ENCODE measurements at places on chromosomes 16 and 17.

- no peak for DNase-seq
These were observed 103.4 kb downstream of the ZNF778 start for GRCh38 chr16:89320782-89321501.

- no peak for DNase-seq
These were observed 46.9 kb upstream of the BAHCC1 start for GRCh38 chr17:81348097-81349055.

DNA sequence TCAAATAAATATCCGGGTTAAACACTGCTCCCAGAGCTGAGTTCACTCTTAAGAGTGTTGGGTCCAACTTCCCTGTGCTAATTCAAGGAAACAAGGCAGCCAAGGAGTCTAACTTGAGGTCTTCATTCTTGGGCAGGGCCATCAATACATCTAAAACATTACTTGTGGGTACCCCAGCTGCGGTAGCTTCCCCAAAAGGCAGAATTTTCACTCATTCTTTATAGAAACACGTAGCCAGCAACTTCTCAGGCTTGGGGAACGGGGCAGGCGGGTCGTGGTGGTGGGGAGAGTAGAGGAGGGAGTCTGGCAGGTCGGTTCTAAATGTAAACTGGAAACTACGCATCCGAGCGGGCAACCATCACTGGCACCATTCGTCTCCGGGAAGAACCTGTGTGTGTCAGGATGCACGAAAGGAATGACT, 666 bp upstream of the METTL9 start:
- DNase-seq = no peak

DNA sequence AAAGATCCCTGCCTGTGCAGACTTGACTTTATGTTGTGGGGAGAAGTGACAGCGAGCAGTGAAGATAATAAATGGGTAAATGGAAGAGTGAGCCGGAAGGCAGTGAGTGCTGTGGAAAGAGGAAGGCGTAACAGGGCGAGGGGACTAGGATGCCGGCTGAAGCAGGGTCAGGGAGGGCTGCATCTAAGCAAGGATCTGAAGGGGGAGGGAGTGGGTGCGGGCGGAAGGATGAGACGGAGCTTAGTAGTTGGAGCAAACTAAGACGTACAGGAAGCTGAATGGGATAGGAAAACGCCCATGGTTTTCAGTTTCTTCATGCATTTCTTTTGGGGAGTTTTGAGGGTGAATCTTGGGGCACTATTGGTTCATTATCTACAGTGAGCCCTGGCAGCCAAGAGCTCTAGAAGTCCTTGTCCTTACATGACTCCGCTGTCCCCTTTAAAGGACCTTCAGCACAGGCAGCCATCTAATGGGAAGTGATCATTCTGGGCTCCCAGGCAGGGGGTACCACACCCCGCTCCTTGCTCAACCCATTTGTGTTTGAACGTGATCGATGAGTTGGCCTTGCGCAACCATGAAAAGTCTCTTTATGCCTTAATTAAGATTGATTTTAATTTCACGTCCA, 10.4 kb upstream of the NAT9 start:
- no peak for DNase-seq

GRCh38 chr17:8421571-8421970, 14.1 kb upstream of the NDEL1 start:
- peak; percentile 25 for DNase-seq

GRCh38 chr17:31778523-31778922, 80.5 kb downstream of the COPRS start:
- no peak for DNase-seq

DNA sequence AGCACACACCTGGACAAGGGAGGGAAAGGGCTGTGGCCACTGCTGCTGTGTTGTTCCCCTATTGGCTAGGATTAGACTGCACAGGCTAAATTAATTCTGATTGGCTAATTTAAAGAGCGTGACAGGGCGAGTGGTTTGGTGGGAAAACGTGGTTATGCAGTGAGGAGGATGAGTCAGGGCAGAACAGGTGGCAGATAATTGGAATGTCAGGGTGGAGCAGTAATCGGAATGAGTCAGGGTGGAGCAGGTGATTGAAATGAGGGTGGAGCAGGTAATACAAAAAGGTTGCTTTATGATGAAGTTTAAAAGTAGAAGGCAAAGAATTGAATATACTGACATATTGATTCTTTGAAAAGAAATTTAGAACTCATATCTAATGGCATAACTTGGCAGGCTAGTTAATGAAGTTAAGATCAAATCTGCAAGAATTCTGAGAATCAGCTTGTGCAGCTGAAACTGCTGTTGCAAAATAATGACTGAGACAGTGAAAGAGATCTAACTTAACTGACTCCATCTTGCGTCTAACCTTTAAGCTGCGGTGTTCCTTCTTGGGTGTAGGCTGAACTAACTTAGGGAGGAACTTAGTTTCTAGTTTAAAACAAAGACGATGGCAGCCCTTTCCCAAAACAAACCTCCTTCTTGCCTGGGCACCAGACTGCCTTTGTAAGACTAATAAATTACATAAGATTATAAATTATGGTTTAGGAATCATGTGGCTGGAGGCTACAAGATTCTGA, 174.3 kb downstream of the UTP18 start:
- DNase-seq = no peak

- DNase-seq = peak; percentile 13
These were observed 62.7 kb downstream of the FOXK2 start for GRCh38 chr17:82582213-82582612.

- no peak for DNase-seq
These were observed 1173.5 kb upstream of the GOT2 start for GRCh38 chr16:59907611-59908010.

- DNase-seq = no peak
These were observed 2.3 kb upstream of the CBX2 start for GRCh38 chr17:79775632-79776031.

DNA sequence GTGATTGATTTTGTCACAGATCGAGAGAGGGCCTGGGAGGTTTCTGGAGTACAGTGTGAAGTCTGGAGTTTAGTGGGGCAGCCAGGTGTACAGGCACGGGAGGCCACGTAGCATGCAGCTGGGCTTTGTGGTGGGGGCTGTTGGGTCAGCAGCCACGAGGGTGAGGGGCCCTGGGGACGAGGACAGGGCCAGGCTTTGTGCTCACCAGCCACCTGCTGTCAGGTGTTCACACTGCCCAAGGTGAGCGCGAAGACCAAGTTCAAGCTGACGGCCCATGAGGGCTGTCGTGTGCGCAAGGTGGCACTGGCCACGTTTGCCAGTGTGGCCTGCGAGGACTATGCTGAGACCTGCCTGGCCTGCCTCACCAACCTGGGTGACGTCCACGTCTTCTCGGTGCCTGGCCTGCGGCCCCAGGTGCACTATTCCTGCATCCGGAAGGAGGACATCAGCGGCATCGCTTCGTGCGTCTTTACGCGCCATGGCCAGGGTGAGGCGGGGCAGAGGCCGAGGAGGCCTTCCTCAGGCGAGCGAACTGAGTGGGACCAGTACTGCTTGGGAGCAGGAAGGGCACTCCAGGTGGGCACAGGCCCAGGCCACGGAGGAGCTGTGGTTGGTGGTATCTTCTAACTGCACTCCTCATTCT, 15.9 kb downstream of the LLGL1 start:
- no peak for DNase-seq

DNA sequence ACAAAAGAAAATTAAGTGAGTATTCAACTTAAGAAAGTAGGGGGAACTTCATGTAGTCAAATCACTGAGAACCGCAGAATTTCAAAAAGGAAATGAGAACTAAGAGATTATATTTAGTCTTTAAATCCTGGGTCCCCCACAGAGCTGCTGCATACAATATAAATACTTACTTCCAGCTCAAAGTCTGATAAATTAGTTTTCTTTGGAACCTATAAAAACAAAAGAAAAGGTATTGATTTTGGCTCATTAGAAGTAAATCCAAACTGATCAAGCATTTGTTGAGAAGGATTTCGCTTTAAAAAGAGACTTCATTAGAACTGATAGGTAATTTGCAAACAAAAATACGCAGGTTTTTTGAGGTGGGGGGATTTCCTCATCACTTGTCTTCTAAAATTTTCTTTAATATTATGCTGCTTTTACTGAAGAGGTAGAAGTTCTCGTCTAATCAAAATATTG, 21.9 kb downstream of the PARN start:
- DNase-seq = no peak

GRCh38 chr16:9370061-9370491, 278.6 kb downstream of the HAPSTR1 start:
- DNase-seq = no peak

GRCh38 chr16:4182581-4183236, 59.2 kb downstream of the SRL start:
- DNase-seq = no peak

- no peak for DNase-seq
These were observed 1.7 kb downstream of the COPS3 start for GRCh38 chr17:17279316-17279715.

GRCh38 chr17:32803544-32803943, 73.4 kb downstream of the MYO1D start:
- peak; percentile 87 for DNase-seq

- DNase-seq = no peak
These were observed 9.2 kb upstream of the GLIS2 start for GRCh38 chr16:4306470-4307214.

GRCh38 chr17:2138318-2138717, 83.4 kb downstream of the HIC1 start:
- DNase-seq = peak; percentile 28

DNA sequence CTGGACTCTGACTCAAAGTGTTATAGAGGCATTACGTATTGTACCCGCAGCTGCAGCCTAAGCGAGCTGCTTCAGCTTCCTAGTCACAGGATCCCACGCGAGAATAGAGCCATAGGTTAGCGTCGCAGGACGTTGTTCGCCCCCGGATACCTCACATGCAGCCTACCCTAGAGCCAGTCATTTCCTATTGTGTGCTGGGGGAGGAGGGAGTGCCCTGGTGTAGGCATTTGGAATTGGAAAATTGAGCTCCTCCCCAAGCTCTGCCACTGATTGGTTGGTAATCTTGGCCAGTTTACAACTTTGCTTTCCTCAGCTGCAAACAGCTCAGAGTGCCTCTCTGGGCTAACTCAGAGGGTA, 530 bp downstream of the NAA60 start:
- DNase-seq = peak; percentile 79

- DNase-seq = no peak
These were observed 1.4 kb downstream of the SRSF2 start for GRCh38 chr17:76735586-76736348.

GRCh38 chr16:48965386-48965785, 316.3 kb downstream of the CBLN1 start:
- peak; percentile 39 for DNase-seq

Data from AG10803 (cell line).